ENCODE measurements at places on chromosomes 4 and X. TPM values are rescaled to one million over a fixed set of nuclear protein-coding genes. Genes with fewer than 3 reads are reported as not detected.
A peak's percentile ranks its signal among the peaks of the same experiment; 100 is the strongest.

- no peak for DNase-seq
These were observed 247.6 kb upstream of the RPS6KA3 start for GRCh38 chrX:20514358-20514757.

DNA sequence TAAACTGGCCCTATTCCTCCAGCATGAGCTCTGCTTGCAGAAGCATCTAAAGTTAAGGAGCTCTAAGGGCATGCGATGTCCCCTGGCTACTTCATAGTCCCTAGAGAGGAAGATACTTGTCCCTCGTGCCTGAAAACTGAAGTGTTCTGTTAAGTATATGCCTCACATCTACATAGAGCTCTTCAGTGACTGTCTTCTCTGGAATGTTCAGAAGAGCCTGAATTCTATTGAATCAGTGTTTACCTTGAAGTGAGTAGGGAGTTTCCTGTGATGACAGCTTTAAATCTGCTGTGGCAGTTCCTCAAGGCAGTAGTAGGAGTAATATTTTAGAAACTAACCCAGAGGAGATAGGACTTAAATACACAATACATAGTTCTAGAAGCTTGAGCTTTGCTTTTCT lies 111.2 kb downstream of the ZNF518B start:
- no peak for DNase-seq

TBC1D8B gene
- polyA plus RNA-seq: 5.2 TPM

DNA sequence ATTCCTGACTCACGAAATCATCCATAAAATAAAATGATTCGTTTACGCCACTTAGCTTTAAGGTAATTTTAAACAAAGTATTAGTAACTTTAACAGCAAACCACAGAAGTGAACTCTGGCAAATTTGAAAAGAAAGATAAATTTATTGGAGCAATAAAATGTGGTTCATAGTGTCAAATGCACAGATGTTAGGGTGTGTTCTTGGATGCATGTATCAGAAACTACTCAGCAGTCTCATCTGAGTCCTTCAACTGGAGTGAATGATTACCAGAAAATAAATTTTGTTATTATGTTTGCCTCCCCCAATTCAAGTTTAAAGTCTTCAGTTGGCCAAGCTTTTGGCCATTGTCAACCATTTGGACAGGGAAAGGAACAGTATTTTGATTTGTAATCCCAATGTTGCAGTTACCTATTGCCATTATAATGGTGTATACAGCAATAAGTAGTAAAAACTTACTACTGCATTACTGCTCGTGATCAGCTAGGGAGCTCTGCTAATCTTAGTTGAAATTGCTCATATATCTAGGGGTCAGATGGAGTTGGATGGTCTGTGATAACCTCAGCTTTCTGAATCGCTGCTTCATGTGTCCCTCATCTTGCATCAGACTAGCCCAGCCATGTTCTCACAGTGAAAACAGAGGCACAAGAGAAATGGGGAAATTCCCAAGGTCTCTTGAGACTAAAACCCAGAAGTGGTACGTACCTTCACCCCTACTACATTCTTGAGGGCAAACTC lies 254.6 kb upstream of the KCNIP4 start:
- peak; percentile 40 for DNase-seq

PFKFB1 gene
- 0.54 TPM for polyA plus RNA-seq

Measured in right renal cortex interstitium (tissue), 3 donors.